ENCODE measurements at places on chromosomes 1 and 21. TPM values are rescaled to one million over a fixed set of nuclear protein-coding genes. Genes with fewer than 3 reads are reported as not detected.

SYT11 gene
- polyA plus RNA-seq: 4.9 TPM

DAB1 gene
- 0.08 TPM for polyA plus RNA-seq

CCDC27 gene
- polyA plus RNA-seq: not detected

SYCP1 gene
- not detected for polyA plus RNA-seq

DIRAS3 gene
- not detected for polyA plus RNA-seq

GSTM5 gene
- polyA plus RNA-seq: not detected

UBE2U gene
- not detected for polyA plus RNA-seq

CFHR3 gene
- not detected for polyA plus RNA-seq

ORC1 gene
- polyA plus RNA-seq: 0.15 TPM

TEDDM1 gene
- 0.08 TPM for polyA plus RNA-seq

BCL2L15 gene
- not detected for polyA plus RNA-seq

WDR64 gene
- polyA plus RNA-seq: 0.90 TPM

LCE2A gene
- polyA plus RNA-seq: not detected

DNAJC28 gene
- polyA plus RNA-seq: 0.21 TPM

MATN1 gene
- not detected for polyA plus RNA-seq

SUSD4 gene
- polyA plus RNA-seq: 0.29 TPM

SPATA6 gene
- 2.2 TPM for polyA plus RNA-seq

LCE1C gene
- polyA plus RNA-seq: not detected

CFHR5 gene
- polyA plus RNA-seq: not detected

ADGRL2 gene
- polyA plus RNA-seq: not detected

CAMK1G gene
- polyA plus RNA-seq: not detected

BNIPL gene
- polyA plus RNA-seq: 0.13 TPM

PTPRC gene
- polyA plus RNA-seq: 744 TPM

SPRR2G gene
- polyA plus RNA-seq: not detected

SPATA1 gene
- 0.15 TPM for polyA plus RNA-seq

RAB3GAP2 gene
- polyA plus RNA-seq: 25.6 TPM

SIK1 gene
- 2.5 TPM for polyA plus RNA-seq

SLC1A7 gene
- polyA plus RNA-seq: not detected

SPRR5 gene
- not detected for polyA plus RNA-seq

LCE2C gene
- not detected for polyA plus RNA-seq

HMGCL gene
- polyA plus RNA-seq: 28.3 TPM

ADGRB2 gene
- 0.97 TPM for polyA plus RNA-seq

AUNIP gene
- polyA plus RNA-seq: not detected

PHC2 gene
- 7.9 TPM for polyA plus RNA-seq

AMY1C gene
- polyA plus RNA-seq: not detected

SPATA21 gene
- not detected for polyA plus RNA-seq

PTCH2 gene
- polyA plus RNA-seq: 0.21 TPM

SIM2 gene
- not detected for polyA plus RNA-seq

IFI44L gene
- polyA plus RNA-seq: 9.3 TPM

TTC39A gene
- polyA plus RNA-seq: not detected

C1QB gene
- polyA plus RNA-seq: not detected

PADI2 gene
- polyA plus RNA-seq: 0.10 TPM

LIN28A gene
- polyA plus RNA-seq: not detected

SELP gene
- 2.2 TPM for polyA plus RNA-seq

GJA5 gene
- not detected for polyA plus RNA-seq

ATP5IF1 gene
- polyA plus RNA-seq: 446 TPM

GJA4 gene
- polyA plus RNA-seq: not detected

ETNK2 gene
- polyA plus RNA-seq: 1.5 TPM

FABP3 gene
- not detected for polyA plus RNA-seq

CTSS gene
- polyA plus RNA-seq: 478 TPM

PBX1 gene
- 0.34 TPM for polyA plus RNA-seq

HMCN1 gene
- polyA plus RNA-seq: not detected

IRF6 gene
- 0.93 TPM for polyA plus RNA-seq

FMO1 gene
- polyA plus RNA-seq: not detected

NMNAT2 gene
- not detected for polyA plus RNA-seq
